CD4-positive, alpha-beta memory T cell (primary cell): ENCODE measurements at places on chromosomes 13 and 19. TPM values are rescaled to one million over a fixed set of nuclear protein-coding genes. Genes with fewer than 3 reads are reported as not detected.
A peak's percentile ranks its signal among the peaks of the same experiment; 100 is the strongest.

The ZFR2 gene
- total RNA-seq, result 1.2 TPM

- no peak overlapping the region for H3K27ac ChIP-seq
- DNase-seq, result peak; percentile 23
- H3K27me3 ChIP-seq, result no peaks in the 10 kb centered on the region
- no peaks in the 10 kb centered on the region for H3K36me3 ChIP-seq
Measured at GRCh38 chr13:59677966-59678814, 485.5 kb downstream of the DIAPH3 start.

- no peak overlapping the region for H3K27ac ChIP-seq
- no peaks in the 10 kb centered on the region for H3K4me1 ChIP-seq
- DNase-seq, result no peak
- H3K36me3 ChIP-seq, result no peaks in the 10 kb centered on the region
- H3K27me3 ChIP-seq, result peaks cover 6% of the 10 kb centered on the region
Measured at GRCh38 chr19:49968279-49968922, 7.4 kb upstream of the SIGLEC11 start.

- peaks cover 12% of the 10 kb centered on the region for H3K4me1 ChIP-seq
- no peak overlapping the region for H3K27ac ChIP-seq
- no peak overlapping the region for H3K4me3 ChIP-seq
- no peaks in the 10 kb centered on the region for H3K36me3 ChIP-seq
- H3K27me3 ChIP-seq, result peaks cover 5% of the 10 kb centered on the region
Measured at GRCh38 chr19:35560677-35561076, 2.8 kb downstream of the ATP4A start.

DNA sequence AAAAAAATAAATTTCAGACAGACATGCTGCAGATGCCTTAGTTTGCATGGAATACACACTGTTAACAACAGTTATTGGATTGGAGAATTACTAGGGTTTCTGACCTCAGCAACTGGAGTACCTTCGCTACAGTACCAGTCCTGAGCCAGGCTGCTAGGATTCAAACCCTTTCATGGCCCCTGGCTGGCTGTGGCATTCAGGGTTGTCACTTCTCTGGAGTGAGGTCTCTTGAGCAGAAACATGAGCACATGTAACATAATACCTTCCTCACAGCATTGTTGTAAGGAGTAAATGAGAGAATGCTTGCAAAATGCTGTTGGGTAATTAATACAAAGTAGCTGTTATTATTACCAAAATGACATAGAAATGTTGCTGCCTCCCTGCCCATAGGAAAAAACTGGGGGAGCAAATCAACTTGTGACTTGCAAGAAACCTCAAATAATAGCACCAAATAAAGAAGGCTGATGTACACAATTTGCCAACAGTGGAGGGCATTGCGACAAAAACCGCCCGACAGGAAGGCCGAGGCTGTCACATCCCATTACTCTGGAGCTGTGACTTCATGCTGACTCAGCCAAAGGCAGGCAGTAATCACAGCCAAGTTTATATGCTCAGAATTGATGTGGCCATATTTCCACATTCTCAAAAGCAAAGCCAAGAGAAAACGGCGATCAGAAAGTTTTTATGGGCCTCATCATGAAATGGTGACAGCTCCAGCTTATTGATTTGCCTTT, 100.4 kb downstream of the RFC3 start:
- DNase-seq, result no peak
- no peak overlapping the region for H3K27ac ChIP-seq
- no peaks in the 10 kb centered on the region for H3K4me1 ChIP-seq
- no peak overlapping the region for H3K4me3 ChIP-seq

DNA sequence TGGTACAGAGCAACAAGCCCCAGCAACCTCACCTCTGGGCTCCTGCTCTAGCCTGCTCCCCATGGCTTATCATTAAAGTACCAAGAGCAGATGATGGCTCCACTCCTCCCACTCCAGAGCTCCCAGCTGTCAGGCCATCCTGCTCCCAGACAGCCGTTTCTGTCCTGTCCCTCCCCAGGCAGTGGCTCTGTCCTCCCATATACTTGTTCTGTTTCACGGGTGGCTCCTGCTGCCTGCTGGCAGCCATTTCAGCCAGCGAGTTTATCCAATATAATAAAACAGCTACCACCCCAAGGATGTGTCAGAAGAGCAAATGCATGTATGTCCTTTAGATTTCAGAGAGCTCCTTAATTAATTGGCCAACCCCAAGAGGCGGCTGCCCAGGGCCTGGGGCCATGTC, 79.4 kb upstream of the VSTM2B start:
- H3K27ac ChIP-seq, result no peak overlapping the region
- H3K4me1 ChIP-seq, result no peaks in the 10 kb centered on the region
- DNase-seq, result no peak
- H3K4me3 ChIP-seq, result no peak overlapping the region
- H3K27me3 ChIP-seq, result no peaks in the 10 kb centered on the region
- no peaks in the 10 kb centered on the region for H3K36me3 ChIP-seq

DNA sequence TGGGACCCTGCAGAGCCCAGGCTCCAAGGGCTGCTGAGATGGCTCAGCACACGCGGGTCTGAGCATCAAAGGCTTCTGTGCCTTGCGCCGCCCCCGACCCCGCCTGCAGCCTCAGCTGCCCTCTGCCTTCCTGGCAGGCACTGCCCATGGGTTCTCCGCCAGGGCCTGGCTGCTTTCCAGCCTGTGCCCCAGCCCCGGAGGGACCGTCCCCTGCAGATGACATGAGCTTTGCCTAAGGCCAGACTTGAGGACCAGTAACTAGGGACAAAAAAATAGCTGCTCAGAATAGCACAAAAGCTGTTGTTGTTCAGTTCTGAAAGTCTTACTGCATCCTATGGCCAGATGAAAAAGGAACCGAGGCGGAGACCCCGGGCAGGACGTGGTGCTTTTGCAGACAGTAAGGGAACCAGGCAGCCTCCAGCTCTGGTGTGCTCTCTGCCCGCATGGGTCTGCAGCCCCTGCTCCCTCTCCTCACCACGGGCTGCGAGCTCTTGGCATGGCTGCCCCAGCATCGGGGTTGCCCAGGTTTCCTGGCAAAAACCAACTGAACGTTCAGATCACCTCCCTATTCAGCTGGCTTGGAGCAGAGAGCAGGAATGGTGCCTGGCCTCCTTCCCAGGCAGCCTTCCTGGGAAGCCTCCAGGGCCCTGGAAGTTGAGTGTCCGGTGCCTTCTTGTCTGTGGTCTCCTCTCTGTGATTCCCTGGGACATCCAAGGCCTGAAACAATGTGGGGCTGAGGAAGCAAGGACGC, 12.5 kb upstream of the CFAP97D2 start:
- no peaks in the 10 kb centered on the region for H3K36me3 ChIP-seq
- no peak overlapping the region for H3K27ac ChIP-seq
- peaks cover 47% of the 10 kb centered on the region for H3K4me1 ChIP-seq
- no peak for DNase-seq

The PEX11G gene
- 0.73 TPM for total RNA-seq

DNA sequence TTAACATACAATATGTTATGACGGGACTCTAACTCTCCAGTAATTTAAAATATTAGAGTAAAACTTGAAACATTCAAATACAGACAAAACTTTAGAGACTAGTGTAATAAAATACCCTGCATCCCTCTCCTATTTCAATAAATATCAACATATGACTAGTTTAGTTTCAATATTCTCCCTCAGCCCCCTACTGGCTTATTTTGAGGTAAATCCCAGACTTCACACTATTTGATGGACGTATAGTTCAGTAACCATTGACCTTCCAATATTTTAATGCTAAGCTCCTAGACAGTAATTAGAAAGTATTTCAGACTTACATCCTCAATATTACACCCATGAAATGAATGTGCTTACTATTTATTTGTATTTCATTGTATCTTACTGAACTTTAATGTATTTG, 180.7 kb upstream of the STARD13 start:
- no peak overlapping the region for H3K4me3 ChIP-seq
- H3K27me3 ChIP-seq, result no peaks in the 10 kb centered on the region
- H3K4me1 ChIP-seq, result no peaks in the 10 kb centered on the region
- no peak overlapping the region for H3K27ac ChIP-seq

GRCh38 chr13:78618411-78618810, 15.1 kb upstream of the POU4F1 start:
- no peak overlapping the region for H3K4me3 ChIP-seq
- H3K36me3 ChIP-seq, result peaks cover 17% of the 10 kb centered on the region
- no peaks in the 10 kb centered on the region for H3K4me1 ChIP-seq
- no peak for DNase-seq
- H3K27ac ChIP-seq, result no peak overlapping the region
- no peaks in the 10 kb centered on the region for H3K27me3 ChIP-seq

DNA sequence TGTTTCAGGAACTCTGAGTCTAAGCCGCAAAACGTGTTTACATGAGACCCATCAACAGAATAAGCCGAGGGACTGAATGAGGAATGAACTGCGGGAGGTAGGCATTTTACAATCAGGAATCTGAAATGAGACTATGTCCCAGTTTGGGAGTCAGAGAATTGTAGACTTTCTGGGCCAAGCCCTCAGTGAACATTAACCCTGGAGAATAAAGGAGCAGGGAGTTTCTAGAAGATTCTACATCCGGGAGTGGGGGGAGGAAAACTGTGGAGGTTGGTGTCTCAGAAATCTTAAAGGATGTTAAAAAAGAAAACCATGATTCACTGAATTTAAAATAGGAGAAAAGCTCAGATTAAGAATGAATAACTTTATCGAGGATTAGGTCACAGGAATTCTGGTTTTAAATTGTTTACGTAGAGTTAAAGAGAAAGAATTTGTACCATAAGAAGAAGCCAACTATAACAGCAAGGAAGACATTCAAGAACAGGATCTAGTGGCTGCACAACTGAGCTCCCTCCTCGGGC, 18.5 kb downstream of the RFX2 start:
- H3K4me1 ChIP-seq, result peaks cover 11% of the 10 kb centered on the region
- no peaks in the 10 kb centered on the region for H3K36me3 ChIP-seq
- no peak overlapping the region for H3K4me3 ChIP-seq
- no peak overlapping the region for H3K27ac ChIP-seq
- no peaks in the 10 kb centered on the region for H3K27me3 ChIP-seq

- no peaks in the 10 kb centered on the region for H3K36me3 ChIP-seq
- H3K27ac ChIP-seq, result peak overlapping the region; percentile 82
Measured at GRCh38 chr13:48000559-48001113, 437 bp downstream of the SUCLA2 start.

DNA sequence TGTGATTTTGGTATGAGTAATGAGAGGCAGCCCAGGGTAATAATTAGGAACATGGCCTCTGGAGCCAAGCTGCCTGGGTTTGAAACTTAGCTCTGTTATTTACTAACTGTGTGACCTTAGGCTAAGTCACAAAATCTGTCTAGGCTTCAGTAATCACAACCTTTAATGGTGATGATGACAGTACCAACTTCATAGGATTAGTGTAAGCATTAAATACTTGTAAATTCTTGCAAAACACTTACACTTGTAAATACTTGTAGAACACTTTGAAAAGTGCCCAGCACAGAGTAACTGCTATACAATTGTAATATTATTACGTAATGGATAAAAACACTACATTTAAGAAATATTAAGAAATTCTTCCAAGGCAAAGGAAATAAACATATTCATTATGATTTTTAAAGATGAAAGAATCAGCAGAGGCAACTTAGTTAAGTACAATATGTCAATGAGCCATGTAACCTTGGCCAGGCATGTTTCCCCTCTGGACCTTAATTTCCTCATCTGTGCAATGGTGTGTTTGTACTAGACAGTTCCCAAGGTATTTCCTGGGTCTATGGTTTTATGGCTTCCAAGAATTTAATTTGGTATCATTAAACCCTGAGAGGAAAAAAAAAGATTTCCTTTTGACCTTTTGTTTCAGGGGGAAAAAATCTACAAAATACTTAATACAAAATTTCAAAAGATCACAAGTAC, 628.5 kb upstream of the KLHL1 start:
- H3K4me1 ChIP-seq, result no peaks in the 10 kb centered on the region
- no peaks in the 10 kb centered on the region for H3K27me3 ChIP-seq
- H3K27ac ChIP-seq, result no peak overlapping the region
- no peak overlapping the region for H3K4me3 ChIP-seq
- H3K36me3 ChIP-seq, result no peaks in the 10 kb centered on the region

GRCh38 chr13:65881561-65882155, 1348.5 kb downstream of the PCDH9 start:
- H3K27me3 ChIP-seq, result no peaks in the 10 kb centered on the region
- no peaks in the 10 kb centered on the region for H3K36me3 ChIP-seq
- H3K4me3 ChIP-seq, result no peak overlapping the region
- DNase-seq, result no peak
- no peak overlapping the region for H3K27ac ChIP-seq

The PET100 gene
- total RNA-seq, result 144 TPM
